Skeletal muscle tissue (tissue), 5 donors: ENCODE measurements at places on chromosomes 1 and 21. TPM values are rescaled to one million over a fixed set of nuclear protein-coding genes. Genes with fewer than 3 reads are reported as not detected.

SLC66A1 gene
- total RNA-seq: 14.6 TPM

AKNAD1 gene
- under 0.01 TPM for total RNA-seq

COL6A2 gene
- 459 TPM for total RNA-seq

CD48 gene
- 5.2 TPM for total RNA-seq

GJA8 gene
- total RNA-seq: not detected

COL9A2 gene
- total RNA-seq: 7.8 TPM

TMPRSS15 gene
- total RNA-seq: 0.52 TPM

TPTE gene
- not detected for total RNA-seq

MTR gene
- 23.5 TPM for total RNA-seq
